ENCODE measurements at places on chromosomes 2 and 18.

DNA sequence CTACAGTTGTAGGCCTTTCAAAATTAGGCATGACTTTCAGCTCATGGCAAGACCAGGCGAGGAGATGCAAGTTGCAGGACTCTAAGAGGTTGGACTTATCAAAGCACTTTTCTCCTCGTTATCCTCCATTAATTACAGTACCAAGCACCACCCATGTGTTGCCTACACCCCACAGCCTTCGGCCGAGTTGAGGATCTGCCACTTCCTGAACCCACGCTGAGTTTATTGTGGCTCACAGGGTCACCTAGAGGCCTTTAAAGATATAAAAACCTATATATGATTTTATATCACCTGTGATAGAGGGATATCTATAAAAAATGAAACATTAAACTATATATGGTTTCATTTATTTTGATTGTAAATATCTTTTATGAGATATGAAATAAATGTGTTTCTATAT is 2.6 kb downstream of the UGT1A10 start:
- DNase-seq: no peak

GRCh38 chr2:9762941-9763340 is 80.3 kb upstream of the TAF1B start:
- no peak for DNase-seq

DNA sequence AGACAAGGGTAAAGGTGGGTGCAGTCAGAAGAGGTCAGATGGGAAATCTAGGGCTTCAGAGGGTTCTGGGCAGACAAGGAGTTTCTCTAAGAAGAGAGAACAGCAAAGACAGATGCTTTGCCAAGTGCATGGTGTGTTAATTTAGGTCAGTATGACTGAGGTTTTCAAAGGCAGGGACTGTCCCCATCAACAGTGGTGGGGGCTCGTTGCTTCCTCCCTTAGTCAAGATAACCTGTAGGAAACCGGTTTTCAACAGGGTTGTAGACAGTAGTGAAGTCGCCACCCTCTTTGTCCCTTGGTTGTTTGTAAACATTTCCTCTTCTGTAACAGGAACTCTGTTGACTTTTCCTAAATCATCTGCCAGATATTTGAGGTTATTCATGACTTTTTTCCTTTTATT is 11.6 kb downstream of the RAB12 start:
- no peak for DNase-seq

DNA sequence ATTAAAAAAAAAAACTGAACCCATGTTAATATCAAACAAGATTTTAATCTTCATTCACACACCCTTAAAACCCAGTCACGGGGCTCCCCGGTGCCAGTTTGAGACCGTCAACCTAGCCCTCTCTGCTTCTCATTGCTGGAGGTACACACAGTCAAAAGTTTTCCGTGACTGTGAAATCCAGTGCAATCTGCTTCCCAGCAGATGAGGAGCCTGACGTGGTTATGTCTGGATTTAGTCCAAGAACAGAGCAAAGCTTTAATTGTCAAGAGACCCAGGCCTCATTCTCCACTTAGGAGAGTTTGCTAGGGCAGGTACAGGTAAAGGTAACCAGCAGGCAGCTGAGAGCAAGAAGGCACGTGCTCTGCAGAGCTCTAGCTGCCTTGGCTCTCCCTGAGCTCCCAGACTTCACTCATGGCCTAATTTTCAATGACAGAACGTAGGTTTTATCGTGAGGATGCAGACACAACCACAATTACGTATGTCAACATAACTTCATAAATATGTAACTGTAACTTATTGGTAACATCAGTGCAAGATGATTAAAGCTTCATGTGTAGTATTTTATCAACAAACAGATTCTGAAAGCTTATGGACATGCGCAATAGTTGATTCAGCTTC is 56.3 kb downstream of the SLC16A14 start:
- DNase-seq: peak; percentile 10

DNA sequence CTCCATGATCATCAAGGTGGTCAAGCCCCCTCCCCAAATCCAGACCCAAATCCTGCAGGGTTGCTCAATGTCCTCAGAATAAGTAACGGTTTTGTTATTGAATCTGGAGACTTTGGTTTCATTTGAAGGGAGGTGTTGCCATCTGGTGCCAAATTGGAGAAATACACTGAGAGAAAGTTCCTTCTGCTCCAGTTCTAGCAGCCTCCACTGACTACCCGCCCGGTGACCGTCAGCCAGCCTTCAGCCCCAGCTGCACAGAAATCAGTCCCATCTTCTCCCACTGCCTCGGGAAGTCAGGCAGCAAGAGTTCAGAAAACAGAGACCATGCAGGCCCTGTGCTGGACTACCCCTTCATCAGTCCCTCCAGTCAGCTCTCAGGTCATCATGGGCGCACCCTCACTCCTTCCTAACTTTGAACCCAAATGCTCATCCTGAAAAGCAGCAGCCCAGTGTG is 38.7 kb downstream of the PKDCC start:
- DNase-seq: peak; percentile 81

GRCh38 chr18:63545000-63545399 is 2.8 kb downstream of the SERPINB12 start:
- DNase-seq: no peak

DNA sequence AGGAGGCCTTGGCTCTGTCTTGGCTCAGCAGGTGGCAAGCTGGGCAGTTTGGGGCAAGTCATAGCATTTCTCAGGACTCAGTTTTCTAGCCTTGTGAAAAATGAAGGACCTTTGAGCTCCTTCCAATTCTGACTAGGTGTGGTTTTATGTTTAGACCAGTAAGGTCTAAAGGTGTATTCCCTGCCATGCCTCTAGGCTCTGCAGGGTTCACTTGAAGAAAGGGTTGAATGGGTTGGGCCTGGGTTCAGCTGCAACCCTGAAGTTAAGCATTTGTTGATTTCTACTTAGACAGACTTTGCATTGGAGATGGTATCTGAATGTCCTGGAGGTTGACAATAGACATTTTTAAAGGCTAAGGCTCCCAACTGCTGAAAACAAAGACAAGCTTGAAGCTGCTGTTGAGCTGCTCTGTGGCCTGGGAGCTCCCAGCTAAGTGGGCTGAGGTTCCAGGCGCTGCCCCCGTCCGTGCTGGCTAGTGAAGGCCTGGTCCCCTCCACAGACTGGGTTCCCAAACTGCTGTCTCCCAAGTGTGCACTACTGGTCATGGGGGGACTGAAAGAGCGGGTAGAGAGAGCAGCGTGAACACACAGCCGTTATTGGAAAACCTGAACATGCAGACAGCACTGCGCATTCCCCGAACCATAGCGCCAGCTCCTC is 100.7 kb upstream of the SMAD7 start:
- DNase-seq: no peak

DNA sequence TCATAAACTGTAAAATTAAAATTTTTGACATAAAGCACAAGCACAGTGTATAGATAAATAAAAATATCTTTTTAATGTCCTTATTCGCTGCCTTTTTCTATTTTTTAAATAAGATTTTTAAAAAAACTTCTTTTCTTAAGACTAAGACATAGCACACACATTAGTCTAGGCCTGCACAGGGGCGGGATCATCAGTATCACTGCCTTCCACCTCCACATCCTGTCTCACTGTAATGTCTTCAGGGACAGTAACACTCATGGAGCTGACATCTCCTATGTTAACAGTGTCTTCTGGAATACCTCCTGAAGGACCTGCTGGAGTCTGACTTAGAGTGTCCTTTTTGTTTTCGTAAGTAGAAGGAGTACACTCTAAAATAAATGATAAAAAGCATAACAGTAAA is 33.0 kb downstream of the VAPA start:
- DNase-seq: no peak

GRCh38 chr2:196566961-196567666 is 72.4 kb upstream of the CCDC150 start:
- DNase-seq: peak; percentile 4

DNA sequence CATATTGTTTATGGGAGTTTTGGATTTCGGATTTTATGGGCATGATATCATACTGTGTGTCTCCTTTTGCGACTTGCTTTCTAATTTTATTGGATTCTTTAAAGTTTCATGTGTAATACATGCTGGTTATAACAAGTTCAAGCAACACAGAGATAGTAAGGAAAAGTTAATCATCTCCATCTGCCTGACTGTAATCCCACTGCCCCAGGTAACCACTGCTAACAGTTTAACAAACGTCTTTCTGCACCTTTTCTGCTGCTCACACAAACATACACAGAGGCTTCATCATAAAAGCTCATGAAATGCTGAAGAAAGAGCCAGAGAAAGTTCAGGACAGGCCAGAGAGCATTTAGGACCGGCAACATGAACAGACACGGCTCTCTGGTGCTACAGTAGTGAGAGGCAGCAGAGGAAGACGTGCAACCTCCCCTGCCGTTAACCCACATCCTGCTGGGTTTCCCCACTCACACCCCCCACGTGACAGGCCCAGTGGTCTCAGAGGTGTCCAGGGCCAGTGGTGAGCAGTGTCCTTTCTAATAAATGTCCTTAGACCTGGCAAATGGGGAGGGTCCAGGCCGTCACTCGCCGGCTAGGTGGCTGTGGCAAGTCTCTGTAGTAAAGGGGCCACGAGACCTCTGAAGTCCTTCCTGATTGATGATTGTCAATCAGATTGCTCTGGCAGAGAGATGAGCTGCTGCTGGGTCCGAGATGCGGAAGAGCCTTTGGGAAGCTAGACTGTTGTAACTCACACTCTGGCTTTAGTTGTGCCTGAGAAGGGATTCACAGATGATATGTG is 43.0 kb upstream of the SLC1A4 start:
- DNase-seq: no peak

GRCh38 chr2:164371916-164372315 is 249.4 kb downstream of the GRB14 start:
- DNase-seq: no peak

- DNase-seq: no peak
Observed at GRCh38 chr18:12821408-12821807, 62.6 kb downstream of the PTPN2 start.

DNA sequence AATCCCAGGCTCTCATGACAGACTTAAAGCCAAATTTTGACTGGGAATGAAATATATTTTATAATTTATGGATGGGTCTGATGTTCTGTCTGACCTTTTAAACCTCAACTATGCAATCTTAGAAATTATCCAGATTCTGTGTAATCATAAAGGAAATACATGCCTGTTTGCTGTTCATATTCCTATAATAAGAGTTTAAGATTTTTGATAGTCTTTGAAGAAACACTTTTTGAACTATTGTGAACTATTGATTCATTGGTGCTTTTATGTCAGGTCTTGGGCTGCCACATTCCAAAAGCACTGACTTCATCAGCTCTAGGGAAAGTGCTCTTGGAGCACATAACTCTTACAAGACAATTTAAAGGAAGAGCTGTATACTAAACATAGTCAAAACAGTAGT is 64.2 kb downstream of the CCDC150 start:
- peak; percentile 50 for DNase-seq

- no peak for DNase-seq
Observed at GRCh38 chr18:8627107-8627472, 17.9 kb downstream of the RAB12 start.

DNA sequence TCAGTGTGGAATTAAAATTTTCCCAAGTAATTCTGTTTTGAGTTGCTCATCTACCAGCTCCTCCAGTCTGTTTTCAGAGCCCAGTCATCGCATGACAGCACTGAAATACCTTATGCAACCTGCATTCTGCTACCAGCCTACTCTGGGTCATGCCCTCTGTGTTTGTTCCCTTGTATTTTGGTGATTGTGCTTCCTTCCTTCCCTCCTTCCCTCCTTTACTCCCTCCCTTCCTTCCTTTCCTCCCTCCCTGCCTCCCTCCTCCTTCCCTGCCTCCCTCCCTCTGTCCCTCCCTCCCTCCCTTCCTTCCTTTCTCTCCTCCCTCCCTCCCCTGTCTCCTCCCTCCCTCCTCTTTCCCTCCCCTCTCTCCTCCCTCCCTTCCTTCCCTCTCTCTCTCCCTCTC is 289.6 kb downstream of the CDH2 start:
- DNase-seq: no peak

- no peak for DNase-seq
Observed at GRCh38 chr18:3233004-3233403, 13.2 kb upstream of the MYOM1 start.

- DNase-seq: no peak
Observed at GRCh38 chr2:239255218-239255617, 145.6 kb downstream of the HDAC4 start.

DNA sequence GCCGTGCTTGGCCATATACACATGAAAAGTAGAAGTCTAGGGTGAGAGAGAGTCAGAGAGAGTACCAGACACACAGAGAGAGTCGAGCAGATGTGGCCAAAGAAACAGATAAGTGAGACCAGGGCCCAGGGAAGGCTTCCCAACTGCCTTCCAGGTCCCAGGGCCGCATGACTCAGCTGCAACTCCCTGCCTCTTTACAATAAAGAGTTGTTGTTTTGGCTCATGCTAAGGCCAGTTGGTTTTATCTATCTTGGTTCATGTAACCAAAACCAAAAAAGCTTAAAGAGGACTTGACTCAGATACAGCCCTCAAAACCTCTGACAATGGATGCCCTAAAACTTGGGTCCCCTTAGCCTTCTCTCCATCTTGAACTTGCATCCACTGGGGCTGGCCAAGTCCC is 36.9 kb downstream of the REEP1 start:
- DNase-seq: no peak

DNA sequence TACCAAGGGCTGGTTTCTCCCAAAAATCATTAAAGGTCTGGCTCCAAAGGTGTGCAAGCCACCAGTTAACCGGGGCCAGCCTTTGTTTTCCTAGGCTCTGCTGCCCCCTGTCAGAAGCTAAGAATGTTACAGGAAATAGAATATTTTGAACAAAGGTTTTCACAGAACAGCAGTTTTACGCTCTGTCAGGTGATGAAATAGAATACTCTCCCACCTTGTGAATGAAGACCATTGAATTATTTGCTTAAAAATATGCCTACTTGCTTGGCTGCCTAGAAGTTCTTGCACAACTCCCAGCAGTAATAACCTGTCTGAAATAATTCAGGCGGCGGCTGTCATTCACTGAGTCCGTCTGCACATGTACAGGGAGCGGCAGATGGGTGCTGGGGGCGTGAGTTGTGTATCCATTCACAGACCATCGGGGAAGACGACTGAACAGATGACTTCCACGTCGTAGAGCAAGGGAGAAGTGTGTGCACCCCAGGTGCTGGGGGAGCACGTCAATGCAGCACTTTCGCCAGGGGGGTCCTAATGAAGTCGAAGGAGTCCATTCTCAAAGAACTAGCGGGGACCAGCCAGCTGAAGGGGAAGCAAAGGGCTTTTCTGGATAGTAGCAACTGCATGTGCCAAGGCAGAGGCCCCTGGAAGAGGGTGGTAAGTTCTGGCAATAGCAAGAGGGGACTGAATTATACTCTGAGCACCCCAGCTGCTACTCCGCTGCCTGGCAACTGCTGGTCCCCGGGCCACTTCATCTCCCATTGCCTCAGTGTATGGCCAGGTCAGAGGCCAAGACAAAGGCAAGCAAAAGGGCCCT is 56.1 kb downstream of the SF3B1 start:
- peak; percentile 70 for DNase-seq
